Head of caudate nucleus (tissue), 42 donors: ENCODE measurements at places on chromosomes 7 and 10.

- no peak for DNase-seq
These were observed 9.8 kb upstream of the PAX2 start for GRCh38 chr10:100735337-100736143.

DNA sequence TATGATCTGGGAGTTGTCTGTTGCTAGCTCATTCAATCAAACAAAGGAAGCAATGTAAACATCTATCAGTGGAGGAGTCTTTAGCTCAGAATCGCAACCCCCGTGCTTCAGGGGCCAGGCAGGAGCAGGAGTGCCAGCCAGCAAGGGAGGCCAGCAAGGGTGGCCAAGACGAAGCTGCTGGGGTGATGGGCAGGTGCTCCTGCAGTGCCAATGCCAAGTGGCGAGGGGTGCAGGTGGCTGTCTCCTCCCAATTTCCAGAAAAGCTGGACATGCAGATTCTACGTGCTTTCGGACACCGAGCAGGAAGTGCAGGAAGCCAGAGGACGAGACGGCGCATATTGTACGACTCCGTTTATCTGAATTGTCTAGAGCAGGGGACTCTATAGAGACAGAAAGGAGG lies 48.1 kb upstream of the EBF3 start:
- DNase-seq, result no peak

DNA sequence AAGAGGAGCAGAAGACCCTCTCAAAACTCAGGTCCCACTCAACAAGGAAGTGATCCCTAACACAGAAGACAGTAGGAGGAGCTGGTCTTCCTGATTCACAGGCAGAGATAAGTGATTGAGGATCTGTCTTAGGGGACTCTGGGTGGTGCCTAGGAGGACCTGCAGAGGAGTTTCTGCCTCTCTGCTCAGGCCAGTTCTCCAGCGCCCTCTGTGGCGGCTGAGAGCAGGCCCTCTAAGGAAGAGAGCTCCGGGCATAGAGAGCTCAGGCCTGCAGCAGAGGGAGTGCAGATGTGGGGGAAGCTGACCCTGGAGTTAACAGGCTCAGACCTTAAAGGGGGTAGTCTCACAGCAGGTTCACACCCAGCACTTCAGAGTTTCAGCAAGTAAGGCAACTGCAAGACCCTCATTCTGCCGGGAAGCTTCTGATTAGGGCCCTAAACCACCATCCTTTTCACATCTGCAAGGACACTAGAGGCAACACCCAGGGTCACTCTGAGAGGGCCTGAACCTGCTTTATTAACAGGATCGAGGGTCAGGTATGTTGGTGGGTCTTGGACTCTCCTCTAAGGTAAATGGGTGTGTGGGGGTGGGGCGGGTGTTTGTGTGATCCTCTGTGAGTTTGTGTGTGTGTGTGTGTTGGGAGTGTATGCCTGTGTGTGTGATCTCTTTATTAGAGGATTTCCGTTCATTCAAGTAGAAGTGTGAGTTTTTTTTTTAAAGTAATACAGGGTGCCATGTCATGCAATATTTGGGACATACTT lies 57.6 kb upstream of the TARP start:
- no peak for DNase-seq

DNA sequence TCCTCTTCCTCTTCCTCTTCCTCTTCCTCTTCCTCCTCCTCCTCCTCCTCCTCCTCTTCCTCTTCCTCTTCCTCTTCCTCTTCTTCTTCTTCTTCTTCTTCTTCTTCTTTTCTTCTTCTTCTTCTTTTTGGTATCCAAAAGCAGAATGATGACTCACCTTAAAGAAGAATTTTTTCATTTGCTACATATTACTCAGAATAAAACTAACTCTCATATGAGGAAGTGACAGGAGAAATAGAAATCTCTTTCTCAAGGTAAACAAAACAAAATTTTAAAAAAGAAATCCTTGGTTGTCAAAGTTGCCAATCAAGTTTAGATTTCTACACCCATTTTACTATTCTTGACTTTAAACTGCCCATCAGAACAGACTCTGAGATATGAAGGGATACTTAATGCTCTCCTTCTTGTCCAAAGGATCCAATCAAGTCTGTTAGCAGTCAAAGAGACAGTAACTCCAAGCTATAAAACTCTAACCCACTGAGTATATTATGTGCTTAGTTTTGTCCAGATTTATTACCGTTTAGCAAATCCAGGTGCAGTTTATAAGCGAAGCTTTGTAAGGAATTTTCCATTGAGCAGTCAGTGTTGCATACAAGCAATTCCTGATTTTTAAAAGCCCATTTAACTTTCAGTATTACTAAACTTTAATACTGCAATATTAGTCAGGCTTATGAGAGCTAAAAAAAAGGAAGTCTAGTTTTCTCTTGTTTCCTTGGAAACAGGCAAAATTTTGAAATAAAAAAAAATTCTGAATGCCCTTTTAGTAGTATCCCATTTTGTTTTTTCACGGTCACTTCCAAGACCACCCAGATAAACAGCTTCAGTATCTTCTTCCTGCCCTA lies 43.1 kb upstream of the SNX13 start:
- no peak for DNase-seq

DNA sequence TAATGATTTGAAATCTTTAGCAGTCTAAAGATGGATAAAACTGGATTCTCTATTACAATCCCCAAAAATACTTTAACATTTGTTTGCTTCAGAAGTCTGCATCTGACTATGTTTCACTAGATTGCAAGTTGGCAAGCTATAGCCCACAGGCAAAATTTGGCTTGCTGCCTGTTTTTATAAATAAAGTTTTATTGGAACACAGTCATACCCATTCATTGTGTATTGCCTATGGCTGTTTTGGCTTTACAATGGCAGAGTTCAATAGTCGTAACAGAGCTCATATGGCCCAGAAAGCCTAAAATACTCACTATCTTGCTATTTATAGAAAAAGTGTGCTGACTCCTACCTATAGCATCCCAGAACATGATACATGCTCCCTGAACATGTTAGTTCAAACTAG lies 89.0 kb upstream of the GPR141 start:
- DNase-seq, result no peak
